Osteoblast (primary cell): ENCODE measurements at places on chromosomes 11 and 22. TPM values are rescaled to one million over a fixed set of nuclear protein-coding genes. Genes with fewer than 3 reads are reported as not detected.

DNA sequence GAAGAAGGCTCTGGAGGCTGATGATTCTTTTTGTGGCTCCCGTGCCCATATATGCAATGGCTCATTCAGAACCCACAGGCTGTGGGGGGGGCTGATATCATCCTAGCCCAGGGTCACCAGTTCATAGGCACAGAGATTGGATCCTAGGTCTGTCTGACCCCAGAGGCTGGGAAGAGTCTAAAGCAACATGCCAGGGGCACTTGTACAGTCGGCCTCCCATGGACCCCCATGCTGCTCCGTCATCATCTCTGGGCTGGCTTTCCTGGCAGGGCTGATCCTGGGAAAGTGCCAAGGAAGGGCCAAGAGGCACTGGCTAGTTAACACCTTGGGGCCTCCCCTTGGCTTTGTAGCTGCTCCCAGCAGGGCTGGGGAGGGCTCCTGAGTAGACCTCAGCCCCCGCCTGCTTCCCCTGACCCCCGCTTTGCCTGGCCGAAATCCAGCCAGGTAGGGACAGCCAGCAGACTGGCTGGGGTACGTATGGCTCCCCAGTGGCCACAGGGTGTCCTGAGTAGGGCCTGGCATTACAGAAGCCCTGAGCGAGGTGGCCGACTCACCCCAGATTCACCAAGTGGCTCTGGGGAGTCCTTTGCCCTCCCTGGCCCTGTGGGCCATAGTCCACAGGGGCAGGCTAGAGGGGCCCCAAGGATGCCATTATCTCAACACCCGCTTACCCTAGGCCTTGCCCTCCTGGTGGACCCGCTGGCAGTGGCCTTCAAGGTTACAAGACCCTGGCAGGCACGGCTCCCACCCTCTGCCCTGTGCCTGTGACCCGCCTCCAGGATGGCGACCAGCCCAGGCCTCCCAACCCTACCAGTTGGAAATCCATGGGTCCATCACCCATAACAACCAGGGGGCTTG is 22.5 kb downstream of the FADS3 start:
- H3K27ac ChIP-seq = no peak overlapping the region
- H3K4me3 ChIP-seq = no peak overlapping the region
- peak; percentile 83 for DNase-seq
- H3K4me1 ChIP-seq = peaks cover 12% of the 10 kb centered on the region

GRCh38 chr11:116162086-116162885 is 610.5 kb downstream of the BUD13 start:
- no peaks in the 10 kb centered on the region for H3K4me1 ChIP-seq
- H3K27ac ChIP-seq = no peak overlapping the region
- no peak for DNase-seq

GRCh38 chr22:22848364-22848866 is 39.2 kb upstream of the IGLL5 start:
- H3K27ac ChIP-seq = no peak overlapping the region
- DNase-seq = peak; percentile 78
- no peaks in the 10 kb centered on the region for H3K4me1 ChIP-seq
- H3K36me3 ChIP-seq = no peaks in the 10 kb centered on the region

- no peaks in the 10 kb centered on the region for H3K27me3 ChIP-seq
- H3K4me3 ChIP-seq = no peak overlapping the region
- peaks cover 43% of the 10 kb centered on the region for H3K36me3 ChIP-seq
- peak overlapping the region; percentile 90 for H3K27ac ChIP-seq
- peaks cover 66% of the 10 kb centered on the region for H3K4me1 ChIP-seq
These were observed 55.3 kb upstream of the GCAT start for GRCh38 chr22:37752189-37753087.

DNA sequence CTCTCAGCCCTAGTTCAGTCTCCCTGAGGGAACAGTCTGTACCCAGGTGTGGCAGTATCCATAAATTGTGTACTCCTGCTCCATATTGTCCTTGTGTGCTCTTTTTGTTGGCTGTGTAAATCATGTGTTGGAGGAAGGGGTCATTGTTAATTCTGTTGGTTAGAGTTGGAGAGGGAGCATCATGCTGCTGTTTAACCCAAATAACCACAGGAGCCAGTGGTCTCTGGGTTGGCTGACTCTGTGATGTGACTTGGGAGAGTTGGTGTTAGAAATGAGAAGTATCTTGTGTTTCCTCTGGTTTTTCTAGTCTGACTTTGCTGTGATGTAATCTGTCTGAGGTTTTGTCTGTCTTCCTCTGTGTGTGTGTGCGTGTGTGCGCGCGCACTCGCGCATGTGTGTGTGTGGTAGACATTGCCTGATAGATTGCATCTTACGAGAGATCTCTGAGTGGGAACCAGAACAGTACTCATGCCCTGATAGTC is 30.5 kb downstream of the CTNND1 start:
- no peak overlapping the region for H3K4me3 ChIP-seq
- H3K36me3 ChIP-seq = peaks cover 41% of the 10 kb centered on the region
- no peaks in the 10 kb centered on the region for H3K27me3 ChIP-seq
- DNase-seq = peak; percentile 83

DNA sequence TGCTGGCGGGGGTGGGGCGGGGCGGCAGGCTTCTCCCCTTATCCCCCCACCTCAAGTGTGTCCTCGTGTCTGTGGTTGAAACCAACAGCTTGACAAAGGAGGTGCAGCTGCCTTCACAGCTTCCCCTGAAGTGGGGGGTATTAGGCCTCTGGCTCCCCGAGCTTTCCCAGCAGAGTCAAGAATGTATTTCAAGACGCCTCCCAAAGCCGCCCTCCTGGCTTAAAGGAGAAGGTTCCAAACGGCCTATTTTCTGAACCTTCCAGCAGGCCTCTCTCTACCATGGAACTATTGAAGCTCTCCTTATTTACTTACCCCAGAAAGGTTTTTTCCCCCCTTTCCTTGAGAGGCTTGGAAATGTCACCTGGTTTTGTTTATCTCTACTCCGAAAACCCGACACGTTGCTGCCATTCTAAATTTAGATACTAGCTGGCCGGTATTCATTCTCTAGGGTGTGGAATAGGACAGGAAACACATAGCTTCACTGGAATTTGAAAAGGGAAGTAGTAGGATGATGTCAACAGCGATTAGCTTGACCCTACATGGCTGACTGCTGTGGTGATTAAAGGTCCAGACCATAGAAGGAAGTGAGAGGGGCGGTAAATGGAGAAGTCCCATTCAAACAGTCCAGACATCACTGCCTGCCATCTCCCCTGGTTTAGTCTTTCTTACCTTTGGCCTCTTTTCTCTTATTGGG is 671 bp upstream of the PICALM start:
- H3K27me3 ChIP-seq = no peaks in the 10 kb centered on the region
- peak; percentile 89 for DNase-seq
- peaks cover 29% of the 10 kb centered on the region for H3K4me1 ChIP-seq
- no peaks in the 10 kb centered on the region for H3K36me3 ChIP-seq

DNA sequence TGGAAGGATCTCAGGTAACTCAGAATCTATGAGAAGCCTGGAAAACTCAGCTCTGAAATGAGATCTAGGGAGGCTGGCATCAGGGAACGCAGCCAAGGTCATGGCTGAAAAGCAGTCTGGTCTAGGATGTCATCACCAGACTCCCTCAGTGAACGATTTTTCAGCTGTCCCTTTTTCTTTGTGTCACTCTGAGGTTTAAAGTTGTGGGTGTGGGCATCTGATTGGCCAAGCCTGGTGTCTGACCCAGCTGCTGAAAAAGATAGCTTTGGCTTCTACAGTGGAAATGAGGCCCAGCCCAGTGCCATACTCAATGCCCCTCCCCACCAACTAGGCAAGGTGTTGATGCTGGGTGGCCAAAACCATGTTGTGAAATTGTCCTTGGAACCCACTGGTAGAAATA is 14.5 kb downstream of the RPS3 start:
- H3K27ac ChIP-seq = no peak overlapping the region
- peaks cover 14% of the 10 kb centered on the region for H3K4me1 ChIP-seq
- H3K27me3 ChIP-seq = no peaks in the 10 kb centered on the region
- peaks cover 37% of the 10 kb centered on the region for H3K36me3 ChIP-seq
- no peak for DNase-seq

- H3K4me3 ChIP-seq = no peak overlapping the region
- no peaks in the 10 kb centered on the region for H3K27me3 ChIP-seq
- H3K36me3 ChIP-seq = peaks cover 64% of the 10 kb centered on the region
These were observed 13.8 kb upstream of the MAPK8IP1 start for GRCh38 chr11:45871638-45872037.

- peaks cover 12% of the 10 kb centered on the region for H3K4me1 ChIP-seq
- H3K27ac ChIP-seq = no peak overlapping the region
- H3K36me3 ChIP-seq = no peaks in the 10 kb centered on the region
- DNase-seq = peak; percentile 71
- H3K27me3 ChIP-seq = no peaks in the 10 kb centered on the region
These were observed 14.2 kb downstream of the LINC01488 start for GRCh38 chr11:69495441-69496201.

Gene TMPRSS13
- not detected in 2 replicates for total RNA-seq

Gene OR8A1
- not detected in 2 replicates for total RNA-seq

Gene OR51I1
- total RNA-seq = under 0.01 TPM in 1 of 2 replicates, not detected in the other

Gene SOX10
- total RNA-seq = not detected in 2 replicates

Gene CCDC81
- 0.36 and 0.88 TPM in 2 replicates for total RNA-seq

Gene SLC22A8
- not detected in 2 replicates for total RNA-seq

Gene SDHAF2
- 37.7 and 46.3 TPM in 2 replicates for total RNA-seq

Gene PRSS23
- 826 and 895 TPM in 2 replicates for total RNA-seq
